ENCODE measurements at places on chromosomes 3 and 15.

DNA sequence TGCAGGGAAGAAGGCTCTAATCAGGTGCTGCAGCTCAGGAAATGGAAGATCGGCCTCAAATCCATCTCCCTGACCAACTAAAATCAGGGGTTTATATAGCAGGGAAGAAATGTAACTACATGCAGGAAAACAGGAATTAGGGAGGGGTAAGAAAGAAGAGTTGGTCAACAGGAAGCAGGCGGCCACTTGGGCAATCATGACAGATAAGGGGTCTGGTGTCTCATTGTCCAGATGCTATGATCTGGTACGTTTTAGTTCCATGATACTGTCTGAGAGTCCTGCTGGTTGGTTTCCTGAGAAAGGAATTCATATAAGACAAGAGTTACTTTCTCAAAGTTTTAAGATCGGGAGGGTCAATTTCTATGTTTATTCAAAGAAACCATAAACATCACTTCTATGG, 24.2 kb downstream of the KATNBL1 start:
- DNase-seq = no peak

- DNase-seq = peak; percentile 90
Measured at GRCh38 chr3:49028673-49029562, at the start of gene IMPDH2. IMPDH2 (minus strand) TSS chr3:49029398; CDS start chr3:49029350, 48 bp downstream.

DNA sequence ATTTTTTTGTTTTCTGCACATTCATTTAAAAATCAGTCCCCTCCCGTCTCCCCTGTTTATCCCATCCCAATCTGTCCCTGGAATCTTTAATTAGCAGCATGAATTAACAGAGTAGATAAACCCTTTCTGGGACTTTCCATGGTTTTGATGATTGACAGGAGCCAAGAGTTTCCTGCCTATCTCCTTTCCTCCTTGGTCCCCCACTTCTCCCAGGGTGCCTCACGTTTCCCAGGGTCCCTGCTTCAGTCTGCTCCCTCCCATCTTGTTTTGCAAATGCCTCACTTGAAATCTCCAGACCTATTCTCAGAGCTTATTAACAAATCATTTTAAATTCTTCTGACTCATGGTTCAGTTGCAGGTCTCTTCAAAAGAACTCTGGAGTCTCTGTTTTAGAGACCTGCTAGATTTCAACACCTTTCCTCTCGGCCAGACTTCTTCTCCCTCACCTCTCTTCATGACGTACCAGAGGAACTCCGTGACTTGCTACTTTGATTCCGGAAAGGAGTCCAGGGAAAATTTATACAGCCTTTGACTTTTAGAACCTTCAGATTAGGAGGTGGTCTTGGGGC, 238.5 kb downstream of the ITPR1 start:
- DNase-seq = no peak

DNA sequence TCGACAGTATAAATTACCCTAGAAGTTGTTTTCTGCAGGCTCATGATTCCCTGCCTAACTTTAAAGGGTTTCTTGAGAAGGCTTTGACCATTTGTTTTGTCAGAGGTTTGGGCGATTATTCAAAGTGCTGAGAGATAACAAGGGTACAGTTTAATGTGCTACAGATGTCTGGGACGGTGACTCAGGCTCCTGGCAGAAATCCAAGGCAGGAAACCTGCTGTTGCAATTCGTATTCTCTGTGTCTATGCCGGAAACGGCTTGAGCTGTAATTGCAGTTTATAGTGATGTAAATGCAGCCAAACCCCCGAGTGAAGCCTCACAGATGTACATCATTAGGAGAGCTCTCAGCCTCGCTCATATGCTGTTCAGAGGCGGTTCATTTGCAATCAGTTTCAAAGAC, 65.6 kb downstream of the SYNPR start:
- peak; percentile 93 for DNase-seq

GRCh38 chr3:171028025-171028778, 1.7 kb upstream of the SLC2A2 start:
- no peak for DNase-seq

- no peak for DNase-seq
Measured at GRCh38 chr3:58048301-58048700, 40.1 kb downstream of the FLNB start.

- DNase-seq = no peak
Measured at GRCh38 chr15:81297147-81297572, 26.8 kb downstream of the STARD5 start.

DNA sequence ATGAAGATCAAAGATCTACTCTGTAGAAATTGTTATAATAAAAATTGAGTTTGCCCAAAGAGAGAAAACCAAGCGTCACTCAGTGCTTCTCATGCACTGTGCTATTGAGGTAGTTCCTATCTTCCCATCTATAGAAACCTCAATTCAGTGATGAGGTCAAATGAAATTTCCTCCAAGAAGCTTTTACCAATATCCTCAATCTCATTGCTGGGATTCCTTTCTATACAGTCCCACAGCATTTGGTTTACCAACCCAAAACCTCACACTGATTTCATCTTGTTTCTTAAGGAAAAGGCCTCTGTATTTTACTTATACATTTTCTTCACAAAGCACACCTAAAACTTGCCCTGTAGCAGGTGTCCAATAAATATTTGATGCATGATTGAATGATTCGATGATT, 147.2 kb downstream of the ALCAM start:
- DNase-seq = no peak

DNA sequence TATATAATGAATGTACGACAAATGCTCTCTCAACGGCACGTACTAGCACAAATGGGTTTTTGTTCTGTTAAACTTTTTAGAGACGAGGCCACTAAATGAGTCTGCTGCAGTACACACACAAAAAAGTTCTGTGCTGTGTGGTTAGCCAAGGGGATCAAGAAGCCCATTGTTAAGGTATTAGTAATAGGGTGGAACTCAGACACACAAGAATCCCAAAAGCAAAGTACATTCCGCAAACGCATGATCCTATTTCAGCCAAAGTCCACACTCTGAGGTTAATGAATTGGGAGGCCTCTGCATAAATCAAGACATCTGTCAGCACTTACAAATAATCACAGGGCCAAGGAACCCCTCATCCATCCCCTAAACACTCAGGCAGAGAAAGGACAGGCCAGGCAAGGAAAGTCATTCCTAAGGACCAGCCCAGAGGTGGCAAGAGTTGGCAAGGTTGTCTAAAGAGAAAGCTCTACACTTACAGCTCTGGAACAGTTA, 12.1 kb downstream of the OSBPL10 start:
- no peak for DNase-seq

DNA sequence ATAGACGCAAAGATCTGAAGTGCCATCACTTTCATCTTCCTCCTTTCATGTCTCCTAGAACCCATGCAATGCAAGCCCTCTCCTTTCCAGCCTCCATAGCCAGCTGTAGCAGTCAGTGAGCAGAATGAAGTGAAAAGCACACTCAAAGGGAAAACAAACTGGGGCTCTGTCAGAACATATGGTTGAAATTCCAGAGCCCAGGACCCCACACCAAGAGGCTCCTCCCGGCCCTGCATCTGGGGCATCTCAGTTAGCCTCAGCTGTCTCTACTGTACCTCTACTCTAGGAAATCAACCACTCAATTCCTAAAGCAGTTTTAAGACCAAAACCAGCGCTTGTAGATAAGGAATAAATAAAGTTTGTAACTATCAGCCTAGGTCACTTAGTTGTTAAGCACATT, 73.8 kb upstream of the P3H2 start:
- DNase-seq = no peak

GRCh38 chr15:65208647-65209046, 2.6 kb downstream of the CILP start:
- DNase-seq = no peak

DNA sequence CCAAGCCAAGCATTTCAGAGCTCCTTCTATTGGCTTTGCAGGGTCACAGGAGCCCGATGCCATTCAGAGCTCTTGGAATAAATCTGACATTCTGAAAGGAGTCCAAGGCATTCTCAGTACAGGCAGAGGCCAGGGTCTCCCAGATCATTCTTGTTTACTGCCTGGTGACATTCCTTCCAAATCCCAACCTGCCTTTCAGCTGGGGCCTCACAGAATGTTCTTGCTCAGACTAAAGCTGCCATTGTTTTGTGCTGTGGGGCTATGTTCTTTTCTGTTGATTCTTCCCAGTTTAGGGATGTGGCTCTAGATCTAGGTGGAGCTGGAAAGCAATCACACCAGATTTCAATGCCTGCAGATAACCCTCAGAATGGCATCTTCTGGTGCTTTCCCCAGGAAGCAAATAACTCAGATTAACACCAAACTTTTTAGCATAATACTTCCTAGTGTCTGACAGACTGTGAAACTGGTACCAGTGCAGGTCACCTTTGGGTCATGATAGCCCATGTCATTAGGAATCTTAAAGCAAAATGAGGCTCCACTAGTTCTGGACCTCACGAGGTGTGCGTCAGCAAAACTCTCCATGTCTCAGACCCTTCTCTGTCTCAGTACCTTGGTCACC, 166.9 kb downstream of the CHST2 start:
- DNase-seq = no peak

GRCh38 chr15:88484682-88485331, 17.3 kb downstream of the MRPS11 start:
- DNase-seq = no peak

GRCh38 chr3:144583871-144584270, 612.2 kb downstream of the DIPK2A start:
- DNase-seq = no peak

DNA sequence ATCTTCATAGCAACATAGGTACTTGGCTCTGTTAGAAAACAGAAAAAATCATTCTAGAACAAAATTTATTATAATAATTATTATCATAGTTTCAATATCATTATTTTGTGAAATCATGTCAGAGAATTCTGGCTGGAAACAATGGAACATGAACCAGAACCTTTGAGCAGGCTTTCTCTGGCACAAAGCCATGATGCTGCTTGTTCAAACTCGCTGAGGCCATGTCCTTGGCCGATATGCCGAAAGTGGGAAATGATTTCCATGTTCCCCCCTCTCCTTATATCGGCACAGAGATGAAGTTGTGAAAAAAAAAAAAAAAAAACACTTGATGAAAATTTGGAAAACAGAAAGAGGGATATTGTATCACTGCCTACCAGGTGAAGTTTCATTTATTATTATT, 49.0 kb upstream of the MRPL3 start:
- no peak for DNase-seq

- no peak for DNase-seq
Measured at GRCh38 chr3:139295040-139295439, 48.8 kb upstream of the MRPS22 start.

DNA sequence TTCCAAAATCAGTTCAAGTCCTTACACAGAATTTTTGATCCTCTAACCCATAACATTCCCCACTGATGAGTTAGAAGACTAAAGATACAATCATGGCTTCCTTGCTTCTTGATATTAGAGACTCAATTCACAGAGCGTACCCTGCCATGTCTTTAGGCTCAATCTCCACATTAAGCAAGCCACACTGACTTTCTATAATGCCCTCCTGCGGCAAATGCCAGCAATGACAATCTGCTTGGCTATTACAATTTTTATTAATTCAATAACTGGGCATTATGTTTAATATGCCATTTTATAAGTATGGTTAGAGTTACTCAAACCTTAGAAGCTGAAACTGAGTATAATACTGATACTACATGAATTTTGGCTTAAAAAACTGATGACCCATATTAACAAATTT, 479.7 kb upstream of the NR2F2 start:
- no peak for DNase-seq

- no peak for DNase-seq
Measured at GRCh38 chr3:9676785-9677184, 26.8 kb upstream of the CPNE9 start.

DNA sequence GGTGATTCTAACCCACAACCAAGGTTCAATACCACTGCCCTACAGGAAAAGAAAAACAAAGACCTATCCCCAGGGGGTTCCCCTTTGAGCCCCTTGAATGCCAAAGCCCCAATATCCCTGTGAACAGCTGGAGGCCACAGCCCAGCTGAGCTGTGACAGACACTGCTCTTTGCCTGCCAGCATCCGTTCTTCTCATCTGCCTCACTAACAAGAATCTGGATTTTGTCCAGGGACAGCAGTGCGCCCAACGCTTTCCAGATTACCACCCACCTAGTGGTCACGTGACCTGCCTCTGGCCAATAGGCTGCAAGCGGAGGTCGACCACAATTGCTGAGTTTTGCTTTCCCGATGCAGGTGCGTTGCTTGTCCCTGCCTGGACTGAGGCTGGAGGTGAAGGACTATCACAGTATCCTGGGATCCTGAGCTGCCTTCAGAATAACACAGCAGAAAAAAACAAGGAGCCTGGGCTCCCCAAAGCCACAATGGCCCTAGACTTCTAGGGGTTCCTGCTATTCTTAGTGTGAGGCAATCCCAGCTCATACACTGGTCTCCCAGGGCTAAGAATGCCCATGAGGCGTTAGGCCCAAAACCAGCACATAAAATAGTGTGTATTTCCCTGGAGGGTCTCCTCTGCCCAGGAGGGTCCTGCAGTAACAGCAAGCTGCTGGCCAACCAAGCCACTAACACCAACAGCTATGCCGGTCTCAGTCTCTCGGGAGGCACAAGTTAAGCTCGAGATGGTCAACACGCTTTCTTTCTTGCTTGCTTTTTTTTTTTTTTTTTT, 13.8 kb downstream of the BDH1 start:
- peak; percentile 28 for DNase-seq

GRCh38 chr3:16079519-16079918, 95.0 kb upstream of the GALNT15 start:
- DNase-seq = no peak

DNA sequence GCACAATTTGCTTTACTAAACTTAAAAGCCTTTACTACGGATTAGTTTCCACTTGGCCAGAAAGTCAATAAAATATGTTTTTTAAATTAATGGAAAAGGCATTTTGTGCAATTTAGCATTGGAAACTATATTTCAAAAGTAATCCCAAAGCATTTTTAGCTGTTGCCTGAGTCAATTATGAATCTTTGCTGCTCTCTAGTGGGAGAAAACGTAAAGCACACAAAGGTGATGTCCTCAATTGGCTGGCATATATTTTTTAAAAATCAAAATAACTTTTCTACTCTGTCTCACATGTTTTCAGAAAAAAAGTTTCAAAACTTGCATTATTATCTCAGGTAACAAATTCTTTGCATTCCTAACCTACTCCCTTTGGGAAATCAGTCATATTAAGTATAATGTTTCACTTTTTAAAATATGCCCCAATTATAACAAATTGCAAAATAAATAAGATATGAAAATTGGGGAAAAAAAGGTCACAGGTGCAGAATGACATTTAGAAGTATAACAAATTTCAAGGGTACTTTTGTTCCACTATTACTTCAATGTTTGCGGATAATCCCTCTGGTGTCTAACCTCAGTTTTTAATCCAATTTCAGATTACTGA, 47.2 kb upstream of the TEX55 start:
- DNase-seq = peak; percentile 65

DNA sequence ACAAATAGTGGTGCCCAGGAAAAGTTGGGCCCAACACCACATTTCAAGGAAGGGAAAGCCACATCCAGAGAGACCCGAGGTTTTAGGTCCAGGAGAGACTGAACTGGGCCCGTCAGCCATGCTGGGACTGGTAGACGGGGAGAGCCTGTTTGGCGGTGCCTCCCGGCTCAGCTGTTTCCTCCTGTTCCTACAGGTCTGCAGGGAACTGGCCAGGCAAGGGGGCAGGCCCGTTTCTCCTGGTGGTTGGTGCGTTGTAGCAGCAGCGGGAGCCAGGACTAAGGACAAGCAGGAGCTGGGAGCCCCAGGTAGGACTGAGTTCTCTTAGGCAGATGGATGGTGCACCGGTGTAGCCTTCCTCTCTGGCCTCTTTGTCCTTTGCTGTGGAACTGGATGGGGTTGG, 3.9 kb downstream of the PRKCD start:
- DNase-seq = no peak

All from NCI-H2081 (cell line).